Skeletal muscle tissue (tissue), 5 donors: ENCODE measurements at places on chromosomes 4 and X. TPM values are rescaled to one million over a fixed set of nuclear protein-coding genes. Genes with fewer than 3 reads are reported as not detected.

The HSFX3 gene
- not detected for total RNA-seq

The DOK7 gene
- 9.9 TPM for total RNA-seq

The RADX gene
- total RNA-seq = 1.0 TPM

The NPY1R gene
- 9.9 TPM for total RNA-seq

The SERTM2 gene
- total RNA-seq = 0.52 TPM

The NEUROG2 gene
- total RNA-seq = not detected

The NOX1 gene
- not detected for total RNA-seq

The VSIG1 gene
- total RNA-seq = not detected

The DMRTC1B gene
- not detected for total RNA-seq

The MAGEB10 gene
- not detected for total RNA-seq

The UGT2A1 gene
- total RNA-seq = under 0.01 TPM

The OTUD6A gene
- not detected for total RNA-seq
